ENCODE measurements at places on chromosomes 12 and 14.

GRCh38 chr14:94129111-94129757, at the start of gene IFI27L2:
Gene IFI27L2, minus strand, starts transcription at chr14:94129604. Its CDS starts 40 bp downstream, at chr14:94129564.
- peak; percentile 81 for DNase-seq

DNA sequence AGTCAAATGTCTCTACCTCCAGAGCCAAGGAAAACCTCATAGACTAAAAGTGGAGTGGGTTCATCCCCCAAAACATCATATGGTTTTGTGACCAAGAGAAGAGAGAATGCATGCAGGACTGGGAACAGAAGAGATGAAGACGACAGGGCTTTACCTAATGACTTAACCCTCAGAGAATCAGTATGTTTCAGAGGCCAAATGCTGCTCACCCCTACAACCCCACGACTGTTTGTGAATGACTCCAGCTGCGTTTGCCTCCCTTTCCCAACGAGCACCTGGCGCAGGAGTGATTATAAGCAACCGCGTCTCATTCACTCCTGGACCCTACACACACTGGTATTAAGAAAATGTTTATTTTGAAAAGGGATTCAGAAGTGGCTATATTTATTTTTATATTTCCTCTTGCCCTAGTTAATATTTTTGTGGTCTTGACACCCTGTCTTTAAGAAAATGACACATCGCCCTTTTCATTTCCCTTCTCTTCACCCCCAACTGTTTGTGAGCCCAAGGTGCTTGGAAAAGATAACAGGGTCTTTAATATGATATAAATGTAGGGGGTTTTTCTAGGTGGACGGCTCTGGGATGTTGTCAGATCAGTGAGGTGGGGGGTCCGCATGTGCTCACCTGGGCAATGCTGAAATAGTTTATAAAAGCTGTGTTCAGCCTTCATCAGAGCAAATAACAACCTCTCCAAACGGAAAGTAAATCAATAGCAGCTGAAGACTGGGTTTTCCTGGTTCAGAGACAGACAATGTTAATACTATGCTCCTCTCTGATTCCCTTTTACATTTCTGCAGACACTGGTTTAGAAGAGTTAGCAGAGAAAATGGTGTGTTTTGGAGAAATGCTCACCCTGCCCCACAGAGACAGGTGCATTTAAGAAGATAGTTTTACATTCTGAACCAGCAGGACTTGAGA, 77.7 kb downstream of the SLC15A4 start:
- no peak for DNase-seq

- DNase-seq: no peak
Measured at GRCh38 chr14:32277998-32278397, 51.1 kb upstream of the AKAP6 start.

DNA sequence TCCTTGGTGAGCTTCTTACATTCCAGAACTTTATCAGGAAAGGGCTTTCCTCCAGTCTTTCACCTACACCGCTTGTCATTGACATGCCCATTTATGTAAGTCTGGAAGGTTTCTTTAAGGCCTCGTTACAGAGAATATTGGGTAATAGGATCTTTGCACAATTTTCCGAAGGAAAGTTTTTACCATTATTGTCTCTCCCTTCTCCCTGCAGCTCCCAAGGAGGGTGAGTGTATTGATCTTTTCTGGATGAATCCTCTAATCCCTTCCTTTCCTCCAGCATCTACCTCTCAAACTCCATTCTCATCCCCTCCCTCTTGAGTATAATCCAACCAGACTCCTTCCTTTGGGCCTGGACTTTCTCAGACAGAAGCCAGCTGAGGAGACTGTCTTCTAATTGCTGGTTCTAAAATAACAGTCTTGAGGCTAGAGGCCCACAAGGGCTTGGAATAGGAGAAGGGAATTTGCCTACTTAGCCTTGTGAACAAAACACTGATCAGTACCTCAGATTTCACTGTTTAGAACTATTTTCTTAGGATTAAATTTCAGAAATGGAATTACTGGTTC, 21.8 kb downstream of the WNK1 start:
- no peak for DNase-seq

DNA sequence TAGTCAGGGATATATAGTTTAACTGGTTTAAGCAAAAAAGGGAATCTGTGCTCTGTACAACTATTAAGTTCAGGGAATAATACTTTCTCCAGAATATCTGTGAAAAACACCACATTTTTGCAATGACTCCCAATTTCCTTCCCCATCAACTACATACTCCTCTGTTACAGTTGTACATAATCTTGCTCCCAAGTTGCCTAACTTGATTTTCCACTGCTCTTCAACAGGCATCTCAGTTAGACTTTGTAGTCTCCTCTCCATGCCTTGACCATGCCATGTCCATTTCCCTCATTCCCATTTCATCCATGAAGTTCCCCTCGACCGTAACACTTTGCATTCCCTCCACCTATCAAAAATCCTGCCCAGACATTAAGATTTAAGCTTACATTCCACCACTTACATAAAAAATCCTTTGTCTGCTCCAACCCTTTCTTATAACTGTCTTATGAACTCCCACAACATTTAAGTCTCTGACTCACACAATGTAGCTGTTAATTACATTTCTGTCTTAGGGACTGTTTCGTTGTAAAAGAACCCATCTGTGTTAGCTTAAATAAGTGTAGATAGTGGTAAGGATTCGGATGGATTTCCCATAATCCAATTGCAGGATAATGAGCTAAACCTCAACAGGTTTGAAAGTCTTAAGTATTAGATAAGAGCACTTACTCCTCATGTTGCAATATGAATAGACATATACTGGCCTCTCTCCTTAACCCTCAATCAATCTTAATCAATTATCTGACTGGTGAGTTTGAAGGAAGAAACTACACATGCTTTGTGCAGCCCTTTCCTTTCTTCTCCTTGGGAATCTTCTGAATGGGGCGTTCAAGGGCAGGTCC, 156.5 kb downstream of the PAWR start:
- DNase-seq: peak; percentile 27
